ENCODE measurements at places on chromosomes 7 and 10.

DNA sequence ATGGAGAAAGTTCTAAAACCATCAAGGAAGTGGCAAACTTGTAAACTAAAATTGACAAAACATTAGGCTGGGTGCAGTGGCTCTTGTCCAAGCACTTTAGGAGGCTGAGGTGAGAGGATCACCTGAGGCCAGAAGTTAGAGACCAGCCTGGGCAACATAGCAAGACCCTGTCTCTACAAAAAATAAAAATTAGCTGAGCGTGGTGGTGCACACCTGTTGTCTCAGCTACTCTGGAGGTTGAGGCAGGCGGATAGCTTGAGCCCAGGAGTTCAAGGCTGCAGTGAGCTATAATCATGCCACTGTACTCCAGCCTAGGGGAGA is 29.4 kb upstream of the HNRNPH3 start:
- no peak for DNase-seq

DNA sequence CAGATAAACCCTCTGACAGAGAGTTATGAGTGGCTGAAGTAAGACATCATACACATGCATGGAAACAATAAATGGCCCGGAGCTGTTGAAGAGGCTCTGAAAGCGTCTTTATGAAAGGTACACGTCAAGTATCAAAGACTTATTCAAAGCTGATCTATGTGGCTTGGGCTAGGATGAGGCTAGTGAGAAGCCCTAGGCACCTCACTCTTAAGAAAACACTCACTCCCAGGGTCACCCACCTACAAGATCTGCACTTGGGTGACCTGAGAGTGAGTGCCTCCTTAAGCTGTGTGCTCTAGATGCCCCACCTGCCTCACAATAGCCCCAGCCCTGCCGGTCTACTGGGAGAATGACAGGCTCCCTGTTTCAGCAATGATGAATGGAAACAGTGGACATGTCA is 1.1 kb upstream of the GIMAP1 start:
- no peak for DNase-seq

DNA sequence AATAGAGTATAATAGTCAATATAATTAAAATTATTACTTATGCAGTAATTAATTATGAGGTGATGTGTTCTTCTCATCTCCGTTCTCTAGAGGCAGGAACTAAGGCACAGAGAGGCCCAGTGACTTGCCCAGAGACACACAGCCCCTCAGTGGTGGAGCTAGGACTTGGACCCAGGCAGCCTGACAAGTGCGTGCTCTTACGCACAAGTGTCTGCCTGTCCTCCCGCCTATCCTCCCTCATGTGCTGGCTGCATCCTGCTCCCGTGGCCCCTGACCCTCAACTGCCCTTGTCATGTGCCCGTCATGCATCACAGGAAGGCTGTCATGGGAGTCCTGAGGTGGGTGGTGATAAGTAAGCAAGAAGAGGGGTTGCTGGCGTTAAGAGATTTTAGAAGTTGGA is 14.3 kb downstream of the IL2RA start:
- DNase-seq: no peak

GRCh38 chr7:84705706-84706105 is 481.1 kb downstream of the SEMA3D start:
- no peak for DNase-seq

GRCh38 chr10:124536496-124537050 is 75.0 kb downstream of the LHPP start:
- DNase-seq: no peak
